GM23338 (cell line): ENCODE measurements at places on chromosomes 11 and 22. TPM values are rescaled to one million over a fixed set of nuclear protein-coding genes. Genes with fewer than 3 reads are reported as not detected.

Gene SCN2B
- 0.03 and 0.04 TPM in 2 replicates for total RNA-seq

DNA sequence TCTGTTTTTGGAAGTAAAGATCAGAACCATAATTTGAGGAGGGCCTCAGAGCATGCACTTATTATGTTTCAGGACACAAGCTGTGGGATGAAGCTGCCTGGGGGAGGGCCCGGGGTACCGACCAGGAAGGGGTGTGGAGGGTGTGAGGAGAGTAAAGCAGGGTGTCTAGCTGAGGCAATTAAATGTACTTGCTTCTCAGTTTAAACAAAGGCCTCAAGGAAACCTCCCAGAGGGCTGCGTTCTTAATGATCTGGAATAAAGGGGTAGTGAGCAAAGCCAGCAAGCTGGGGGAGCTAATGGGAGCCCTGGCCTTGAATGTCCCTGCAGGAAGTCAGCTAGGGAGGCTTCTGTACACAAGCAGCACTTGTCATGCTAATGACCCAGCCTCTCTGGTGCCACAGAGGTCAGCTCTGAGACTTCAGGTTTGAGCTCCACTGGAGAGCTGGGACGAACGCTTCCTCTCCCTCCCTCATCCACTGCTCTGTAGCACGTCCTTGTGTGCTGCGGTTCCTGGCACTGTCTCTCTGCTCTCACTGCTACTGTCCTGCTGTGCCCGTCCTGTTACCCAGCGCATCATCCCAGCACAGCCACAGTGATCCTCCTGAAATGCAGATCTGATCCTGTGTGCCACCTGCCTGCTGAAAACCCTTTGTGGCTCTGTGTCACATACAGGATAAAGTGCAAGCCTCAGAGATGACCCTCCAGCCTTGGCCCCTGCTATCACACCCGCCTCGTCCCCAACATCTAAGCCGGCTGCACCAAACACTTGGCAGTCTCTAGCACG lies 159.7 kb downstream of the DBX1 start:
- H3K36me3 ChIP-seq, result no peaks in the 10 kb centered on the region
- peak; percentile 98 for DNase-seq
- peak overlapping the region; percentile 34 for H3K4me3 ChIP-seq
- 0 out of 2 replicates have a peak overlapping the region, but pooled peaks have one; percentile 35 for H3K27ac ChIP-seq
- H3K4me1 ChIP-seq, result peaks cover 34% of the 10 kb centered on the region
- H3K27me3 ChIP-seq, result peaks cover 57% of the 10 kb centered on the region

Gene LUZP2
- 2.6 and 9.2 TPM in 2 replicates for total RNA-seq

Gene C11orf42
- not detected in 2 replicates for total RNA-seq

- H3K27ac ChIP-seq, result no peak overlapping the region
- H3K27me3 ChIP-seq, result no peaks in the 10 kb centered on the region
- no peak for DNase-seq
- H3K4me1 ChIP-seq, result peaks cover 7% of the 10 kb centered on the region; the same call in 1 of the 2 replicates
Measured at GRCh38 chr11:83335446-83336070, 49.4 kb upstream of the CCDC90B start.

Gene SAA1
- total RNA-seq, result not detected in 2 replicates

- H3K4me3 ChIP-seq, result no peak overlapping the region
- H3K36me3 ChIP-seq, result no peaks in the 10 kb centered on the region
- no peaks in the 10 kb centered on the region for H3K27me3 ChIP-seq
- peak; percentile 66 for DNase-seq
- peaks cover 20% of the 10 kb centered on the region; the same call in 1 of the 2 replicates for H3K4me1 ChIP-seq
Measured at GRCh38 chr11:16469968-16470367, 113.6 kb upstream of the SOX6 start.

GRCh38 chr11:110035357-110035756 lies 57.8 kb upstream of the ZC3H12C start:
- H3K27ac ChIP-seq, result no peak overlapping the region
- H3K27me3 ChIP-seq, result no peaks in the 10 kb centered on the region
- no peak overlapping the region for H3K4me3 ChIP-seq
- DNase-seq, result no peak

Gene GVQW3
- total RNA-seq, result 3.4 and 4.9 TPM in 2 replicates

GRCh38 chr11:31943056-31943780 lies 132.1 kb upstream of the PAX6 start:
- H3K27me3 ChIP-seq, result no peaks in the 10 kb centered on the region
- peak; percentile 20 for DNase-seq
- H3K27ac ChIP-seq, result no peak overlapping the region

Gene EIF4G2
- 788 and 801 TPM in 2 replicates for total RNA-seq
